Mesothelial cell of epicardium (in vitro differentiated cells): ENCODE measurements at places on chromosomes 16 and 17.
A peak's percentile ranks its signal among the peaks of the same experiment; 100 is the strongest.

GRCh38 chr17:78197147-78197832 lies 10.1 kb downstream of the AFMID start:
- peaks cover 10% of the 10 kb centered on the region for H3K36me3 ChIP-seq
- no peak for DNase-seq
- H3K27me3 ChIP-seq: no peaks in the 10 kb centered on the region
- H3K4me3 ChIP-seq: no peak overlapping the region

DNA sequence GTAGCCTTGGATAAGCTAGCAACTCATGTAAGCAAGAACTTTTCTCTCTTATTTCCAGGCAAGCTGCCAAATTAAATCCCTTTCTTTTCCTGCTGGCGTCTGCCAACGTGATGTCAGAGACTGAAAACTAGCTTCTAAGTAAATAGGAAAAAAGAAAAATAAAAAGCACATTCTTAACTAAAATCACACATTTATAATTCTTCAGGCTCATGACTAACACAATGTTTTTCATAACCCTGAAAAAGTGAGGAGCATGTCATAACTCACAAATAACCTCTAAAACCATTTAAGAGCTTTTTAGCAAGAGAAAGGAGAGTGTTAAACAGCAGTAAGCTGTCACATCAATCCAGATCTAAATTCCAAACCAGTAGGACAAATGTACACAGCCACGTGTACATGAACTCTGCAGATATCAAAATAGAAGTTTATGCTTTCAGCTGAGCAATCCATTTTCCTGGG lies 110.0 kb downstream of the N4BP1 start:
- H3K27me3 ChIP-seq: no peaks in the 10 kb centered on the region
- peak overlapping the region; percentile 97 for H3K27ac ChIP-seq
- no peak overlapping the region for H3K4me3 ChIP-seq
- peaks cover 51% of the 10 kb centered on the region for H3K4me1 ChIP-seq

- H3K27ac ChIP-seq: peak overlapping the region; percentile 54
- no peaks in the 10 kb centered on the region for H3K27me3 ChIP-seq
- peaks cover 31% of the 10 kb centered on the region for H3K4me1 ChIP-seq
- H3K4me3 ChIP-seq: no peak overlapping the region
Observed at GRCh38 chr17:73064084-73064938, 28.2 kb downstream of the SLC39A11 start.

GRCh38 chr17:41530062-41531048 lies 2.2 kb upstream of the KRT19 start:
- H3K27ac ChIP-seq: peak overlapping the region; percentile 95
- peaks cover 6% of the 10 kb centered on the region for H3K36me3 ChIP-seq
- DNase-seq: no peak
- no peak overlapping the region for H3K4me3 ChIP-seq

- peak; percentile 34 for DNase-seq
- no peaks in the 10 kb centered on the region for H3K27me3 ChIP-seq
- peaks cover 9% of the 10 kb centered on the region for H3K4me1 ChIP-seq
- H3K36me3 ChIP-seq: no peaks in the 10 kb centered on the region
- no peak overlapping the region for H3K4me3 ChIP-seq
- H3K27ac ChIP-seq: peak overlapping the region; percentile 85
Observed at GRCh38 chr17:77356109-77356689, 215.4 kb downstream of the SEC14L1 start.

GRCh38 chr17:38616361-38616760 lies 10.6 kb upstream of the SRCIN1 start:
- H3K4me3 ChIP-seq: no peak overlapping the region
- DNase-seq: no peak
- H3K4me1 ChIP-seq: no peaks in the 10 kb centered on the region
